ENCODE measurements at places on chromosomes 6 and 20.
A peak's percentile ranks its signal among the peaks of the same experiment; 100 is the strongest.

- DNase-seq, result no peak
Measured at GRCh38 chr6:13484138-13484708, 3.2 kb downstream of the GFOD1 start.

DNA sequence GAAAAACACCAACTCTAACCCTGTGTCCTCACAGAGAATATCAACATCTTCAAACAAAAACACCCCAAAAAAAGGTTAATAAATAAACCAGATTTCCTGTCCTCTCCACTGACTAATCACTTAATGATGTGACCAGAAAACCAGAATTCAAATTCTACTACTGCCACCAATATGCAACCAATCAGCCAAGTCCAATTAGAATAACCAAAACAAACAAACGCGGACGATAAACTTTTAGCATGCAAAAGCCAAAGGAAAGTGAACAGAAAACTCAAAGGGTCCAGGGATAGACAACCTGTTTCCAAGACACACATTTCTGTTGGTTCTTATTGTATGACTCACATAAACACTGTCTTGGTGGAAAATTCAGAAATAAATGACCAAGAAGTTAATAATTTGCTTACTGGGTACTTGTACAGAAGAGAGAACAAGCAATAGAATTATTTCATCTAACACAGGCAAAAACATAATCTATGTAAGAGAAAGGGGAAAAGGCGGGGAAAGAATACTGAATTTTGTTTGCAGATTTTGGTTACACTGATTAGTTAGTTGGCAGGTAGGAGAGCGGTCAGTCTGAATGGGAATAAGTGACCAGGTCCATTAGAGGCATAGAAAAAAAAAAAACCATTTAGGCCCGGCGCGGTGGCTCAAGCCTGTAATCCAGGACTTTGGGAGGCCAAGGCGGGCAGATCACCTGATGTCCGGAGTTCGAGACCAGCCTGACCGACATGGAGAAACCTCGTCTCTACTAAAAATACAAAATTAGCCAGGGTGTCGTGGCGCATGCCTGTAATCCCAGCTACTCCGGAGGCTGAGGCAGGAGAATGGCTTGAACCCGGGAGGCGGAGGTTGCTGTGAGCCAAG lies 34.1 kb downstream of the HFE start:
- DNase-seq, result no peak

- no peak for DNase-seq
Measured at GRCh38 chr6:43738267-43738676, 31.7 kb upstream of the VEGFA start.

GRCh38 chr20:49170714-49171113 lies 17.4 kb downstream of the STAU1 start:
- no peak for DNase-seq

DNA sequence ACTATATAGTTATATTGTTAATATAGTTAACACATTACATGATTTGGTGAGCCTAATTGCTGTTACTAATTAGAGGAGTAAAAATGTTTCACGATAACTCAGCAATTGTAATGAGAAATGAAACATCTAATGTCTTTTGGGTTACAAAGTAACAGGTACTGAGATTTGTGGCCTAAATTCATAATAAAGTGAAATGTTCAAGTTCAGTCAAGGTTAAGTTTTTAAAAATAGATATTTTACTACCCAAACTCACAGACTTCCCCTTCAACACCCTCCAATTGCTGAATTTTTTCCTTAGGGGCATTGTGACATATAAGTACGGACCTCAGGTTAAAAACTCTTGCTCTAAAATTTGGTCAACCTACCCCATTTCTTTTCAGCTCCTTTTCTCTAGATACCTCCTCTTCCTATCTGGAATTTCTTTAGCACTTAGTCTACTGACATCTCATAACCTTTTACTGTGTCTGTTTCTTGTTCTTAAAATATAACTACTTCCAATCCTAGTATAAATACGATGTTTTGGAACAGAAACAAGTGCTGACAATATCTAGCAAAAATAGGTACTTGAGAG lies 112.3 kb upstream of the PRSS16 start:
- DNase-seq, result no peak

- no peak for DNase-seq
Measured at GRCh38 chr6:678520-678919, 14.4 kb downstream of the EXOC2 start.

DNA sequence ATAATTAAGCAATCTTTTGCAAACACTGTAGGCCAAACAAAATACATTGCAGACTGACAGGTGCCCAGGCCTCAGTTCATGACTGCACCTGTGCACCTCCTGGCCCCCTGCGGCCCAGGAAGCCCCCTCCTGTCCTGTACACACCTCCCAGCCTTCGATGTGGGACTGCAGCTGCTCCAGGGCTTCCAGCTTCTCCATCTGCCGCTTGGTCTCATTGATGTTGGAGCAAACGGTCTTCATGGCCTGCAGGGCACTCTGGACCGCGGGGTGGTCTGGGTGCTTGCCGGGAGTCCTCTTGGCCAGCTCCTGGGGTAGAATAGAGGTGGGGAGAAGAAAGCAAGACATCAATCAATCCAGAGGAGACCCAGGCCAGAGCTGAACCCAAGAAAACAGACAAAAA lies 119.7 kb downstream of the PREX1 start:
- no peak for DNase-seq

GRCh38 chr6:22892452-22892851 lies 323.1 kb downstream of the HDGFL1 start:
- no peak for DNase-seq

DNA sequence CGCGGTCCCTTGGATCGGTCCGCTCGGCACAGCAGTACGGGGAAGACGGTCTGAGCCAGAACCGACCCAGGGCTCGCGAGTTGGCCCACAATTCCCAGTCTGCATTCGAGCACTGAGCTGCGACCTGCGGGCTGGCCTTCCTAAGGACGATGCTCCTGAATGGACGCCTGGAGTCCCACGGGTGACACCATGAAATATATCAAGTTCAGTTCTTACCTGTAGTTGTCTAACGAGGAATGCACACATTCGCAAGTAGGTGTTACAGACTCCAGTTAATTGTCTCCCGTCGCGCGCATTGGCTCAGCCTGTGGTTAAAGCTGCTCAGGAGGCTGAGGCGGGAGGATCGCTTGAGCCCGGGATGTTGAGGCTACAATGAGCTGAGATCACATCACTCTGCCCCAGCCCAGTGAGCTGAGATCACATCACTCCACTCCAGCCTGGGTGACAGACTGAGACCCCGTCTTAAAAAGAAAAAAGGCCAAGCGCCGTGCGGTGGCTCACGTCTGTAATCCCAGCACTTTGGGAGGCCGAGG lies 802 bp downstream of the PEX7 start:
- DNase-seq, result peak; percentile 22

GRCh38 chr6:149147938-149148718 lies 169.4 kb upstream of the TAB2 start:
- no peak for DNase-seq

DNA sequence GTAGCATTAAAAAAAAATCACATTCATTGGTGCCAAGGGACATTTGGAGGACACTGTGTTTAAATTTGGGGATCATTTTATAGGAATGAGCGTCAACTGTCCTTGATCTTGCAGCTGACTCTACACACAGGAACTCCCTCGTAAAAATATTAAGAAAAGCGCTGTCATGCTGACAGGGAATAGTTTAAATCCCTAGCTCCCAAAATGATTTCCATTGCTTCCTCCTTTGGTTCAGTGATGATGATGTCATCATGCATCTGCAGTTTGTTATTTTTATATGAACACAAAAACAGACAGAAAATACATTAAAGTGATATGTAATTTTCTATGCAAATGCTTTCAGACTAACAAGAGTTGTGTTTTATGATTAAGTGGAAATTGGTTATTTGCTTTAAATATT lies 275.6 kb downstream of the BTBD9 start:
- no peak for DNase-seq

- DNase-seq, result no peak
Measured at GRCh38 chr6:122472022-122472340, 374 bp upstream of the SERINC1 start.

DNA sequence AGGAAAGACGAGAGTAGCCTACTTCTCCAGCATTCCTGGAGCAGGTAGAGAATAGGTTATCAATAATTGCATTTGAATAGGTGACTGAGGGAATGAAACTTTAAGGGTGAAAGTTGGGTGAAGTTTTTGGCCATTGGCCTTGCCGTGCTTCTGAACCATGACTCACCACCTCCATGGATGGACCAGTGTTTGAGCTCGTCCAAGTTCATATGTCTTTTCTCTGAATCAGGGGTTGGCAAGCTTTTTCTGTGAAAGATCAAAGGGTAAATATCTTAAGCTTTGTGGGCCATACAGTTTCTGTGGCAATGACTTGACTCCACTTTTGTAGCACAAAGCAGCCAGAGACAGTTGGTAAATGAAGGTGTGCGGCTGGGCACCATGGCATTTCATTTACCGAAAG lies 31.8 kb downstream of the SNRNP48 start:
- DNase-seq, result no peak

- no peak for DNase-seq
Measured at GRCh38 chr6:45076217-45076930, 251.8 kb upstream of the RUNX2 start.

DNA sequence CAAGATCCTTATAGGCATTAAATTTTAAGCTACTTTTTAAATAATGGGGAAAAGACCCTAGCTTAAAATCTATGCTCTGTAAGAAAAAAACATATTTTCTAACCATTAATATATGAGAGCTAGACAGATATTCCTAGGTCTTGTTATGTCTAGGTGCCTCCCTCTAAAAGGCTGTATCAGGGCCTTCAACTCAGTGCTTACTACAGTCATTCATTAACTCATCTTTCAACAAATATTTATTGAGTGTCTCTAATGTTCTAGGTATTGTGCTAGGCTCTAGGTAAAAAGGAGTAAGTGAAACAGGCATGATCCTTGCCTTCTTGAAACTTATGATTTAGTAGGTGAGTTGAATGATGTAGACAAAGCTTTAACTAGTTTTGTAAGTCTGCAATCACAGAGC lies 6.4 kb upstream of the STX11 start:
- no peak for DNase-seq

DNA sequence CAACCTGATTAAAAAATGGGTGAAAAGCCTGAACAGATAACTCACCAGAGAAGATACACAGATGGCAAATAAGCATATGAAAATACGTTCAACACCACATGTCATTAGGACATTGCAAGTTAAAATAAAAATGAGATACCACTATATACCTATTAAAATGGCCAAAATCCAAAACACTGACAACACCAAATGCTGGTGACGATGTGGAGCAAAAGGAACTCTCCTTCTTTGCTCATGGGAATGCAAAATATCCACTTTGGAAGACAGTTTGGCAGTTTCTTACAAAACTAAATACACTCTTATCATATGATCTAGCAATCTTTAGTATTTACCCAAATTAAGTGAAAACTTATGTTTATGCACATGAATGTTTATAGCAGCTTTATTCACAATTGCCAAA lies 100.5 kb upstream of the ARID1B start:
- DNase-seq, result no peak

GRCh38 chr6:159174263-159174969 lies 5.2 kb downstream of the FNDC1 start:
- DNase-seq, result peak; percentile 83

DNA sequence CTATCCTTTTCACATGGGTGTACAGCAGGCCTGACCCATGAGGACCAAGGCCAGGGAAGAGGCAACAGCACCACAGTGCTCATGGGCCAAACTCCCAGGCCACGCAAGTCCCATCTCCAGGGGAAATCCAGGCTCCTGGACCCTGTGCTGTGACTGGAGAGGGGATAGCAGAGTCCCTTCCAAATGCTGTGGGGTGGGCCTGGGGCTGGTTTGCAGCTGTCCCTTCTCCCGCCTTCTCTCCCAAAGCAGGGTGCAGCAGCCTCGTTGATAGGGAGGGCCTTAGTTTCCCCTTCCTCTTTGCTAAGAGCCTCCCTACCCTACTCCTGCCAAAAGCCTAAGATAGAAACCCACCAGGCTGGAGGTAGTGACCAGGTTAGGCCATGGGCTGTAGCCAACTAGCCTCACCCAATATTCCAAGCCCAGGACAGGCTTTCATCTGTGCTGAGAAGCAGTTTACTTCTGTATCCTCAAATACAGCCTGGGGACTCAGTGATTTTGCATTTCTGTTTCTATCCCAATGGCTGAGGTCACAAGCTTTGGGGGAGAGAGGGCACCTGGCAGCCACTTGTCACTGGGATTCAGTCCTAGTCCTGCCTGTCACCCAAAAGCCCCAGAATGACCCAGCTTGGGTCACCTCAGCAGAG lies 1.4 kb downstream of the CTSZ start:
- DNase-seq, result no peak

DNA sequence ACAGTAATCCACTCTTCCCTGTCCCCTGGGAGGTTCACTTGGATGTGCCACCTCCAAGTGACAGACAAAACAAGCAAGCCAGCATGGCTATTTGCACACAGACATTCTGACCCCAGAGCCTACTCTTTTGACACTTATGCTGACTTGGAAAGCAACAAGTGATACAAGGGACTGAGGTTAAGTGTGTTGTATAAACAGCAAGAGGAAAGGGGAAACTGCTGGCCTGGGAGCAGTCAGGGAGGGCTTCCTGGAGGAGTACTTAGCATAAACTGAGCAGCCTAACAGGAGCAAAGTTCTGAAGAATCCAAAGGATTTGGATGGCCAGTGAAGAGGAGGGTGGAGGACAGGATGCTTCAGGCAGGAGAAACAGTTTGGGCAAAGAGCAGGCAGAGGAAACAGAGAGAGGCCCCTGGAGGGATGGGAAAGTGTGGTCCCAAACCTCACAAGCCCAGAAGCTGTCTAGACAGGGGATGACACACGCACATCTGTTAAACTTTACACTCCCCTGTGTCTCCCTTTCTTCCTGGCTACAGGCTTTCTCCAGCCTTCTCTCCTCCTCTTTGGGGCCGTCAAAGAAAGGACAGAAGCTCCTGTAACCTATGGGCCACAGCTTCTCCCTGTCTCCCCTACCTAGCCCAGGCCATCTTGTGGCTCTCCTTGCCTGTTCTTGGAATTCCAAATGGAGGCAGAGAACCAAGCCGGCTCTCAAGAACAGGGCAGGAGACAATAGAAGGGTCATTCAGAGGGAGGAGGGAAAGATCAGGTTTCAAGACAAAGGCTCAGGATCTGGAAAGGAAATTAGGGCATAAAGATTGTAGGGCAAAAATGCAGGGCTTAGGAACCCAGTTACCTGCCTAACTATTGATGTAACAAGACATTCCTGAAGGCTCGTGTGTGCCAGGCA lies 19.3 kb downstream of the SULF2 start:
- DNase-seq, result no peak

DNA sequence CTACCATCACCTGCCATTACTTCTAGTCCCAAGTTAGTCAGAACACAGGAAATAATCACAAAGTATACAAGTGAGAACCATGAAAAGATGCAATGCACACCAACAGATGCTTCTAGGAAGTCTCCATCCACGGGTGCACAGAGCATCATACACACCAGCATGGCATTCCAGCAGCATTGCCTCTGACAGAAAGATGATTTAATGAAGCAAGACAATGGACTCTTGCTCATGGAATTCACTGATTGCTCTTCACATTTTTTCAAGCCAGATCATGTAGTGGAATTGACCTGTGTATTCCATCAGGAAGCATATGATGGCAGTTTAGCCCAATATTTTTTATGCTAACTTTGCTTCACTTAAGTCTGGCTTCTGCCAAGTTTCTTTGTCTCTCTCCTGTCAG lies 406.3 kb upstream of the RGS17 start:
- DNase-seq, result no peak

GRCh38 chr6:47307362-47308197 lies 2.1 kb downstream of the TNFRSF21 start:
- no peak for DNase-seq

All from activated CD4-positive, alpha-beta T cell treated with anti-CD3 and anti-CD28 coated beads for 48 hours (primary cell).